Activated CD4-positive, alpha-beta T cell treated with anti-CD3 and anti-CD28 coated beads, Interleukin-2, amount 50 U/mL, for 4 hours (primary cell): ENCODE measurements at places on chromosomes 13 and 19.

GRCh38 chr19:10499550-10500246 is 3.5 kb downstream of the KEAP1 start:
- no peak for DNase-seq

- DNase-seq = no peak
Measured at GRCh38 chr13:34078334-34078999, 260.5 kb downstream of the RFC3 start.

DNA sequence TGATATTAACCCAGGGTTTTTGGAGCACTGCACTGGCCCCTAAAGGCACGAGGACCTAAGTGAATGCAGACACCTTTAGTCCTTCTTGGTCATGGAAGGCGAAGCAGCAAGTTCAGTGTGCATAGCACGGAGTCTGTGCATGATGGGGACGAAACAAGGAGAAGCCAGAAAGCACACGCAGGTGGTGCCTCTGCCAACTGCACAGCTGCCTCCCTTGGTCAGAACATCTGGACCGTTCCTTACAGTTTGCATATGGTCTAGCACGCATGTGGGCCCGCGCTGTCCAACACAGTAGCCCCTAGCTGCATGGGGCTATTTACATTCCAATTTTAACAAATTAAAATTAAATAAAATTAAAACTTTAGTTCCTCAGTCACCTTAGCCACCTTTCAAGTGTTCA is 44.0 kb downstream of the FLT3 start:
- DNase-seq = no peak

DNA sequence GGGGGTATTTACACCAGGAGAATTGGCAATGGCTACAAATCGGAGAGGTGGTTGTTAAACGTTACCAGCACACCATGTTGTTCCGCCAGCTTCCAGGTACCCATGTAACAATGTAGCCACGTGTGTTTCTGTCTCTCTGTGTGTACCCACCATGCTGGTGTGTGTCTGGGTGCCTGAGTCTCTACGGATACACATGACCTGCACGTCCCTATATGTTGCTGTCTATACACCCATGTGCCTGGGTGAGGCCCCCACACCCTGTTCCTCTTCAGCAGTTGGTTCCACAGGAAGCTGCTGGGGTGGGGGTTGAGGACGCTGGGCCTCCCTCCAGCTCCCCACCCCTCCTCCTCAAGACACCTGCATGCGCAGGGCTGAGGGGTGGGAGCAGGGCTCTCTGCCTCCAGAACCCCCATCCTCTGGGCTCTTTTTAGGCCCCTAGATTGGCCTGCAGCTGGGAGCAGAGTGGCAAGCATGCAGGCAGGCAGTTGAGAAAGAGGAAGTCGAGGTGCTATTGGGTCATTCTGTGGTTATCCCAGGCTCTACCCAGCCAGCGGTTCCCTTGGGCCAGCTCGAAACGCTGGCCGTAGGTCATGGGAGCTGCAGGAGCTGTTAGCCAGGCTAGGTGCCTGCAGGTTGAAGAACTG is at the start of gene ARHGEF18:
TSS of gene ARHGEF18 (plus strand) at position 351 of the 644 bp plus-strand sequence. CDS start 13,954 bp downstream, outside the sequence.
- DNase-seq = peak; percentile 28

- DNase-seq = no peak
Measured at GRCh38 chr13:51955816-51956603, 55.2 kb downstream of the ATP7B start.

DNA sequence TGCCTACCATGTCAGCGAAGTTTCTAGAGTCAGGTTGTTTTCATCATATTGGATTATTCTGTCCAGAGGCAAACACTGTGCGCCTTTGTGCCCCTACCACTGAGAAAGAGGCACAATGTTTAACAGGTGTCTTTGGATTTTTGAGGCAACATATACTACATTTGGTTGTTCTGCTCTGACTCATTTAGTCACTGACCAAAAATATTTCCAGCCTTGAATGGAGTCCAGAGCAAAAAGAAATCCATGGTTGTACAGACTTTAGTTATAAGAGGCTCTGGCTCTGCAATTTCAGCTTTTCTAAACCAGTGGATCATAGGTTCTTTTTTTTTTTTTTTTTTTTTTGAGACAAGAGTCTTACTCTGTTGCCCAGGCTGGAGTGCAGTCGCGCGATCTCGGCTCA is 35.7 kb downstream of the LACC1 start:
- no peak for DNase-seq

DNA sequence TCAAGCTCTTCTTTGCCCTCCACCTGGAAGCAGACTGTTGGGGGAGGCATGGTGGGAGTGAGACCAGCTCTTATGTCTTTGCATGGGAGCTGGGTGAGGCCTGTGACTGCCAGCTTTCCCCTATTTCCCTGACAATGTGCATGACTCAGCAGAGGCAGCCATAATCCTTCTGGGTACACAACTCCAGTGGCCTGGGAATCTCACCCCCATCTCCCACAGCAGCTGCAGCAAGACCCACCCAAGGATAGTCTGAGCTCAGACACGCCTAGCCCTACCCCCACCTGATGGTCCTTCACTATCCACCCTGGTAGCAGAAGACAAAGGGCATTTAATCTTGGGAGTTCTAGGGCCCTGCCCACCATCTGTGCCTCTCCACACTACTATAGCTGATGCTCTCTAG is 41.4 kb upstream of the FGF14 start:
- DNase-seq = no peak

GRCh38 chr19:49398931-49399330 is 10.9 kb downstream of the KASH5 start:
- DNase-seq = no peak

DNA sequence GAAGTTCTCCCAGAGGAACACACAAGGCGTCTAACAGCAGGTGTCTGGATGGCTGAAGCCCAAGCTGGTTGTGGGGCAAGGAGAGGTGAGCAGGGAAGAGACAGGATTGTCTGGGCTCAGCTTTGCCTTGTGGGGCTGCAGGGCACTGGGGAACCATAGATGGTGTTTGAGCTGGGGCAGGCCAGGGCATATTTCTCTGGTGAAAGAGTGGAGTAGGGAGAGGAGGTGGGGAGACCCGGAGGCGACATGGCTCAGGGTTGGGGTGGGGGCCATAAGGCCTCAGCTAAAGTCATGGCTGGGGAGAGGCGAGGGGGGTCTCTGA is 5.4 kb upstream of the PALM start:
- no peak for DNase-seq

DNA sequence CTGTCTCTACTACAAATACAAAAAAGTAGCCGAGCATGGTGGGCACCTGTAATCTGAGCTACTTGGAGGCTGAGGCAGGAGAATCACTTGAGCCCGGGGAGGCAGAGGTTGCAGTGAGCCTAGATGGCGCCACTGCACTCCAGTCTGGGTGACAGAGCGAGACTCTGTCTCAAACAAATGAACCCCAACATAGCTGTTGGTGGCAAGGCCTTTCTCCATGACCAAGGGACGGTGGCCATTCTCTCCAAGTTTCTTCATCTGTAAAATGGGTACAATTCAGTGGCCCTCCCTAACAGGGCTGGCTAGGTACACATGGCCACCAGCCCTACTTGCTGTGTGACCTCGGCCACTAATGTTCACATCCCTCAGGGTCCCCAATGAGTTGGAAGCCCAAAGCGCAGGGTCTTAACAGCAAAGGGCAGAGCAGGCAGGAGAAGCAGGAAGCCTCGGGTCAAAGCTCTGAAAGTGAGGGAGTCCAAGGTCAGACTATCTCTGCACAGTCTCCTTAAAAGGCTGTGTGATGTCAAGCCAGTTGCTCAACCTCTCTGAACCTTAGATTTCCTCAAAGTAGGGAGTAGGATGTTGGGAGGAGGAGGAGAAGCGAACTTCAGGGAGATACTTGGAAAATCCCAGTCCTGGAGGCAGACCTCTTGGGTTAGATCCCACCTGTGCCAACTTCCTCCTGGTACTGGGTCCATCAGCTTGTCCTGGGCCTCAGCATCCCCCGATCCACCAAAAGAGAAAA is 2.7 kb downstream of the JUND start:
- peak; percentile 44 for DNase-seq

DNA sequence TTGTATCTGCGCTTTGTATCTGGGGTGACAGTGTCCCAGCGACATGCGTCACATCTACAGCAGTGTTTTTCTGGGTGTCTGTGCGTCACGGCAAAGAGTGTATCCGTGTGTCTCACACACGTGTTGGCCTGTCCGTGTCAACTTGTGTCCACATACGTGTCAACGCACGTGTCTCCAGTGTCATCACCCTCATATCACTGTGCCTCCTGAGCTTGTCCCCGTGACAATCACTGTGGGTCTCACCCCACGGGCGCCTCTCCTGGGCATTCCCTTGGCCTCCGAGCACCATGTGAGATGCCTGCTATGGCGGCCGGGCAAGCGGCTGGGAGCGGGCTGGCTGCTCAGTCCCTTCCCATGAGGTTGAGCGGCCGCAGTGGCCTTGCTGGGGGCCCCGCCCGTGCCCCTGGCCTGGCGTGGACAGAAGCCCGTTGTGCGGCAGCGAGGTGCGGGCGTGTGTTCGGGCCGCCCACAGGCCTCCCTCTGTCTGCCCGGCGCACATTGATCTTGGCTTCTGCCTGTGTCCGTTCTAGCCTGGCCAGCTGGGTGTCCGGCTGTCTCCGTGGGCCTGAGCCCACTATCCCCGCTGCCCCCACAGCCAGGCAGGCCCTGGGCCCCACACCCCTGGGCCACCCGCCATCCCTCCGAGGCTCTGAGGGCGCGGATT is 6.4 kb downstream of the NFIX start:
- no peak for DNase-seq

- no peak for DNase-seq
Measured at GRCh38 chr13:33828431-33829129, 10.6 kb downstream of the RFC3 start.

GRCh38 chr19:56919308-56919995 is 78.9 kb upstream of the PEG3 start:
- DNase-seq = no peak

- DNase-seq = no peak
Measured at GRCh38 chr19:2532252-2533071, 56.5 kb downstream of the GADD45B start.

DNA sequence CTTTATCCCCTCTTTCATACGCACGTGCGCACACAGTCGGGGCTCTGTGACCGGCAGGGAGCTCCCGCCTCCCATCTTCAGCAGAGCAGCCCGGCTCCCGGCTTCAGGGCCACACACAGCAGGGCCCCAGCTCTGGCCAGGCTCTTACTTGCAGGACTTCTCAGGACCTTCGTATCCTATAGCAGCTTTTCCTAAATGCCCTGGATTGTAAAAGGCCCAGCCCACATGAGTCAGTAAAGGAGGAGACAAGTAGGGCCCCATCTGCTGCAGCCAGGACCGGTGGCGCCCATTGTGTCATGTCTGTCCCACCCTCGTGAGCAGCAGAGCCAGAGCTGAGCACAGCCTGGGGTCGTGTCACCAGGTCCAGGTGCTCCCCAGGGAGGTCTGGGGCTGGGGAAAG is 107.6 kb upstream of the VSTM2B start:
- no peak for DNase-seq

GRCh38 chr19:6739390-6739882 is at the start of gene TRIP10:
TRIP10 (plus strand) TSS chr19:6739680; CDS start chr19:6739762, 82 bp downstream.
- DNase-seq = peak; percentile 72

DNA sequence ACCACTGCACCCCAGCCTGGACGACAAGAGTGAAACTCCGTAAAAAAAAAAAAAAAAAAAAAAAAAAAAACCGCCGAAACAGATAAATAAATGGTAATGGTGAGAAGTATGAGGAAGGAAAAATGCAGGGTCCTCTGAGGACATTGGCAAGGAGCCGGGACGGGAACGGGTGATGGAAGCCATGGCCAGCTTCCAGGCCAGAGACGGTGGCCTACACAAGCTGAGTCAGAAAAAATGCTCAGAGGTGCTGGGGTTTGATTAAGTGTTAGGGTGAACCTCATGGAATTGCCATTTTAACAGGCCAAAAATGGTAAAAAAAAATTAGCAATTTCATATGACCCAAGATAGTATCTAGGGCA is 866 bp upstream of the ZSWIM4 start:
- DNase-seq = no peak

GRCh38 chr13:111514610-111515306 is 194.3 kb downstream of the TEX29 start:
- DNase-seq = no peak

- no peak for DNase-seq
Measured at GRCh38 chr19:33408116-33408515, 34.6 kb downstream of the CEBPG start.

DNA sequence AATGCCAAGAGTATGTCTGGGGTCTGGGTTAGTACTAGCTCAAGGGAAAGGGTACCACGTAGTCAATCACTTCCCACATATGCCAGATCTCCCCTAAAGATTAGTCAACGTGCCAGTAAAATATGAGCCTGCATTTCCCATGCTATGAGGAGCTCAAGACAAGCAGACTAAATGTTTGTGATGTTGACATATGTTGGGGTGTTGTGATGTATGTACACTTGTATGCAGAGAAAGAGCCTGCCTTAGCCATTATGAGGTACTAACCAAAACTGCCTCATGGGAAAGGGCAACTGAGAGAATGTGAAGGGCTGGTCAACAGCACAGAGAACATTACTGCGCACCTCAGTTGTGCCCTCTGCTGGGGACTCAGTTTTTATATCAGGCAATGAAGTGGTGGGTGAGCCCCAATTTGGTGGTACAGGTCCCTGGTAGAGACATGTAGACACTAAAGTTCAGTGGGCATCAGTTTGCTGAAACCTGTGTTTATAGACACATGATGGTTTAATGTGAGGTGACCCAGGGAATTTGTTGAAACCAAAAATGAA is 287.0 kb downstream of the DCT start:
- DNase-seq = no peak

GRCh38 chr13:75938811-75939560 is 302.9 kb downstream of the LMO7 start:
- DNase-seq = no peak

DNA sequence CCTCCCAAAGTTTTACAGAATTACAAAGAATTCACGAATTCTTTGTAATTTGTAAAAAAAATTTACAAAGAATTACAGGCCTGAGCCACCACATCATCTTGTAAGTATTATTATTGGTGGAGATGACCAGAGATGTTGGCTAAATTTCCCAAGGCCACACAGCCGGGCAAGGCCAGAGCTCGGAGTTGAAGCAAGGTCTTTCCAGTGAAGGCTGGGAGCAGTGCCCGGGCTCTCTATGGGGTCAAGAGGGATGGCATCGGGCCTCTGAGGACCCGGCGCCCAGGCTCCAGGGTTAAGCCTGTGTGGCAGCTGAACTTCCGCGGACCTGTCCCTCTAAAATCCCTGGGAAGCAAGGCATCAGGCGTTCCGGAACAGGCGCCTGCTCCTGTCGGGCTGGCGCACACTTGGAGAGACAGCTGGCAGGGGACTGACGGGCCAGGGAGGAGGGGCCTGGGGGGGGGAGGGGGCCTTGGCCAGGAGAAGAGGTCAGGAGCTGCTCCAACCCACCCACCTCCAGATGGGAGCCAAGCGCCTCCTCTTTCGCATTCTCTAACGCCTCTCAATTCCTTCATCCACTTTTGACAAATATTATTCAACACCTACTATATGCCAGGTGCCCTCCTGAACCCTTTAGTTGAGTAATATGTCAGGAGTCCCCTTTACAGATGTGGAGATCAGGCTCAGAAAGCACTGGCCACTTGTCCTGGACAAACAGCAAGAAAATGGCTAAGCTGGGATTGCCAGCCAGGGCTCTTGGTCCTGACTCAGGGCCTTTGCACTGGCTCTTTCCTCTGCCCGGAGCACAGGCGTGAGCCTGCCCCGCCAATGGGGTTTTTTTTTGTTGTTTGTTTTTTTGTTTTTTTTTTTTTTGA is 36.8 kb upstream of the SEMA6B start:
- DNase-seq = no peak

GRCh38 chr19:2259336-2259735 is 3.1 kb upstream of the JSRP1 start:
- DNase-seq = no peak
